Activated naive CD8-positive, alpha-beta T cell treated with anti-CD3 and anti-CD28 coated beads, Interleukin-2, amount 50 U/mL, for 16 hours (primary cell): ENCODE measurements at places on chromosomes 13 and 19.

GRCh38 chr13:40662866-40663265 lies 3.6 kb downstream of the FOXO1 start:
- no peak for DNase-seq

DNA sequence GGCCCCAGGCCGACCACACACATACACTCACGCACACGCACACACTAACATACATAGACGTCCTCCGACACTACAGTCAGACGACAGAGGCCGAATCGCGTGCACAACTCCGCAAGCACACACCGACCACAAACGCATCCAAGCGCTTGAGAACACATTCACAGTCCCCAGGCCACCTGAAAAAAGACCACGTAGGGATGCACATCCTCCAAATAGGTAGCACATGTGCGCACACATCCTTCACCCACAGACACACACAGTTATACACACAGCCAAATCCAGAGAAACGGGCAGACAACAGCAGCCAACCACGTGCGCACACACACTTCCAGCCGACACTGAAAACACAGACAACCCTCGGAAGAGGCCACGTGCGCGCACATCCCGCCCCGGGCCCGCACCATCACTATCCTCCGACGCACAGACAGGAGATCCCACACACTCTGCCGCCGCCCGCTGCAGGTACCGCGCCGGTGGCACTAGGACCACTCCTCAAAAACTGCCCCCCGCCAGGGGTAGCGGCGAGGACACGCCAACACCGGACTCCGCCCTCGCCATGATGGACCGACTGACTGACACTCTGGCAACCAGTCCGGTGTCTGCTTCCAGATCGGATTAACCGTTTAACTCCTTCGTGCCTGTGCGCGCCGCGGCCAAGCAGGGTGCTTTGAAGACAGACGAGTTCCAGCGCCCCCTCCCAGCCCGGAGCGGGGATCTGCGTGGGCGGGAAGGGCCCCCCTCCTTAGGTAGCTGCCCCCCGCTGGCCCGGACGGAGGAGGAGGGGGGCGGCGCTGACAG lies 493 bp upstream of the PDE4A start:
- no peak for DNase-seq

GRCh38 chr13:107832500-107833100 lies 382.7 kb downstream of the LIG4 start:
- DNase-seq: no peak

GRCh38 chr19:3285647-3286176 lies 61.3 kb downstream of the CELF5 start:
- DNase-seq: peak; percentile 28

DNA sequence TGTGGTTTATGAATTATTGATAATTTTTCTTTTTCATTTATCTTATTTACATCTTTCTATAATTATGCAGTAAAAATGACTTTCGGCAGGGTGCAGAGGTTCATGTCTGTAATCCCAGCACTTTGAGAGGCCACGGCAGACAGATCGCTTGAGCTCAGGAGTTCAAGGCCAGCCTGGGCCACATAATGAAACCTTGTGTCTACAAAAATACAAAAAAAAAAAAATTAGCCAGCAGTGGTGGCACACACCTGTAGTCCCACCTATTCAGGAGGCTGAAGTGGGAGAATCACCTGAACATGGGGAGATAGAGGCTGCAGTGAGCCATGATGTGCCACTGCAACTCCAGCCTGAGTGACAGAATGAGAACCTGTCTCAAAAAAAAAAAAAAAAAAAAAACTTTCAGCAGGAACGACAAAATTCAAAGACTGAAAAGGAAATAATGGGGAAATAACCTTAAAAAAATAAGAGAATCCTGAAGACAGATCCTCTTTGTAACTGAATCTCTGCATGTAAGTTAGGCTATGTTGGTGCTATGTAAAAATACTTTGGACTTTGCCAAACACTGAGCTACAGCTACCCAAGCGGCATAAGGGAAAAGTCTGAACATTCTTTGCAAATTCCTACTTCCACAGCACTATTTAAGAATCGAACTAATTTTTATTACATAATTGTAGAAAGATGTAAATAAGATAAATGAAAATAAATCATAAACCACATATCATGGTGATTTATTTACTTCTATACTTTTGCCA lies 36.7 kb upstream of the WDFY2 start:
- no peak for DNase-seq

- no peak for DNase-seq
Observed at GRCh38 chr13:109140054-109140453, 510.6 kb downstream of the MYO16 start.

GRCh38 chr13:25042151-25042865 lies 53.6 kb upstream of the PABPC3 start:
- no peak for DNase-seq

- no peak for DNase-seq
Observed at GRCh38 chr13:93740334-93740733, 513.7 kb downstream of the GPC6 start.

DNA sequence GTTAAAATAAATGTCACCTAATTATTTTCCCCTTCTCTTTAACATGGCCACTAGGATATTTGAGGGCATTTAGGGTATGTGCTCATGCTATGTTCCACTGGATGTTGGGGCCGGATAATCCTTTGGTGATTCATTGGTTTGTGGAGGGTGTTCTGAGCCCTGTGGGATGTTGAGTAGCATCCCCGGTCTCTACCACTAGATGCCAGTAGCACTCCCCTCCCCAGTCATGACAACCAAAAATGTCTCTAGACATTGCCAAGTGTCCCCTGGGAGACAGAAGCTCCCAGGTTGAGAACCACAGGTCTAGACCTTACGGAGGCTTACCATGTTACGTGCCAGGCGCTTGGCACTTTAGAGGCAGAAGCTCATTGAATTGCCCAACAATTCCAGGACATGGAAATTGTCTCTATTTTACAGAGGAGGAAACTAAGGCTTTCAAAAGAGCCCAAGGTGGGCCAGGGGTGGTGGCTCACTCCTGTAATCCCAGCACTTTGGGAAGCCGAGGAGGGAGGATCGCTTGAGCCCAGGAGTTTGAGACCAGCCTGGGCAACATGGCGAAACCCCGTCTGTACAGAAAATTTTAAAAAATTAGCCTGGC lies 14.1 kb downstream of the SHANK1 start:
- DNase-seq: no peak

GRCh38 chr19:49335071-49335783 lies at the start of gene CD37:
Gene CD37 (plus strand): TSS chr19:49335406. CDS start chr19:49335541, 135 bp downstream.
- no peak for DNase-seq

GRCh38 chr13:75123428-75123827 lies 358.5 kb downstream of the TBC1D4 start:
- no peak for DNase-seq

GRCh38 chr19:51905206-51905605 lies 389 bp upstream of the ZNF649 start:
- DNase-seq: no peak

GRCh38 chr19:6045108-6045507 lies 65.2 kb downstream of the RFX2 start:
- no peak for DNase-seq

GRCh38 chr19:16627193-16627927 lies 644 bp downstream of the MED26 start:
- DNase-seq: no peak

DNA sequence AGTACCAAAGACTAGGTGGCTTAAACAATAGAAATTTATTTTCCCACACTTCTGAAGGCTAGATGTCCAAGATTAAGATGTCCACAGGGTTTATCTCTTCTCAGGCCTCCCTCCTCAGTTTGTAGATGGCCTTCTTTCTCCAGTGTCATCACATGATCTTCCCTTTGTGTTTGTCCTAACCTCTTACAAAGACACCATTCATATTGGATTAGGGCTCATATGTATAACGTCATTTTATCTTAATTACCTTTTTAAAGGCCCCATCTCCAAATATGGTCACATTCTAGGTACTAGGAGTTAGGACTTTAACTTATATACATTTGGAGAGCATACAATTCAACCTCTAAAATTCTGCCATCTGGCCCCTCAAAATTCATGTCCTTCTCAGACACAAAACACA lies 34.3 kb downstream of the N4BP2L2 start:
- no peak for DNase-seq

DNA sequence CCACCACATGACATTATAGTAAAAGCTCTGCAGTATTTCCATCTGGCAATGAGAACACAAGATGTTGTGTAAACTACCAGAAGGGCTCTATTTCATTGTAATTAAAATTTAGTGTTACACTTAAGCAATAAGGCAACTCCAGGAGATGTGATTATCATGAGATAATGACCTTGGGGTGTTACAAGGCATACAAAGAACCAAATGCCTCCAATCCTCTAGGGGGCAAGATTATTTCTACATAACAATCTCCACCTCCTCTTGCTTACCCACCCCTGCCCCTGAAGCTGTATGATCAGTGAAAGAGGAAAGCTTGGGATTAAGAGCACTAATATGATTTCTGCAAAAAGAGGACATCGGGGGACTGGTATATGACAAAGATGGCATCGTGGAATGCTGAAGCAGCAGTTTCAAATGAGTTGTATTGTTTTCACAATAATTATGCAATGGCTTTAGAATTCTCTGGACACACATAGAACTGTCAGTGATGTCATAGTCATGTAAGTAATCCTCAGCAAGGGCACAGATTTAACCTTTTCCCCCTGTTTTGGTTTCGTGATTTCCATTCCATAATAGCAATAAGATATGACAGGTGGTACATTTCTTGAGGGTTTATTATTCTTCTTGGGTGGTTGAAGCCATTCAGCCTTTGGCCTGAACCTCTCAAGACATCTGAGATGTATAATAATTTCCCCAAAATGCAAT lies 295.3 kb downstream of the MZT1 start:
- DNase-seq: no peak

DNA sequence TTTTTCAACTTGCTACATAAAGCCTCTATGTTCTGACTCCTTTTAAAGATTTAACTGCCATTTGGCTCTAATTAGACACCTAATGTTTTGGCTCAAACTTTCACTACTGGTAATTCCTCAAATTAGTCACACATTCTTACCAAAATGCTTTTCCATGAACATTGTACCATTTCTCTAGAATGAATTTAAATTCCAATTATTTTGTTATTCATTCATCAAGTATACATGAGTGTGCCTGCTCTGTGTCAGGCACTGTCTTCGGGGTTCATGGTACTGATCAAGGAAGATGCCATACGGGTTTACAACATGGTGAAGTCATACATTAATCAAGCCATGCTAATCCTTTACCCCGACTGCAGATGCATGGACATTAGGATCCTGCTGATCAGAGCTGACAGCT lies 69.1 kb upstream of the POSTN start:
- DNase-seq: no peak

DNA sequence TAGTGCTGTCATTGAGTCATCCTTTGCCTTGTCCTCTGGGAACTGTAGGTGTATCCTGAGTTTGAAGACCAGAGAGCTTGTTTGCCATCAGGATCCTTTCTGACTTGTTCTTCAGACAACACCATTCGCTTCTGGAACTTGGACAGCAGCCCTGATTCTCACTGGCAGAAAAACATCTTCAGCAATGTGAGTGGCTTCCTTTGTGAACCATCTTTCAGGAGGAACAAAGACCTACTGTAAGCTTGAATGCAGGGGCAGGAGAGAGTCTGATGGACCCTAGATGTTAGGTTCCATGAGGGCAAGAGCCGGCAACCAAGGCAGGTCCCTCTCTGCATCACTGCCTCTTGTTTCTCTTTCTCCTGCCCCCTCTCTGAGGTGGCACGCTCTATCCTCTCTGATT lies 26.7 kb downstream of the WDR62 start:
- no peak for DNase-seq

DNA sequence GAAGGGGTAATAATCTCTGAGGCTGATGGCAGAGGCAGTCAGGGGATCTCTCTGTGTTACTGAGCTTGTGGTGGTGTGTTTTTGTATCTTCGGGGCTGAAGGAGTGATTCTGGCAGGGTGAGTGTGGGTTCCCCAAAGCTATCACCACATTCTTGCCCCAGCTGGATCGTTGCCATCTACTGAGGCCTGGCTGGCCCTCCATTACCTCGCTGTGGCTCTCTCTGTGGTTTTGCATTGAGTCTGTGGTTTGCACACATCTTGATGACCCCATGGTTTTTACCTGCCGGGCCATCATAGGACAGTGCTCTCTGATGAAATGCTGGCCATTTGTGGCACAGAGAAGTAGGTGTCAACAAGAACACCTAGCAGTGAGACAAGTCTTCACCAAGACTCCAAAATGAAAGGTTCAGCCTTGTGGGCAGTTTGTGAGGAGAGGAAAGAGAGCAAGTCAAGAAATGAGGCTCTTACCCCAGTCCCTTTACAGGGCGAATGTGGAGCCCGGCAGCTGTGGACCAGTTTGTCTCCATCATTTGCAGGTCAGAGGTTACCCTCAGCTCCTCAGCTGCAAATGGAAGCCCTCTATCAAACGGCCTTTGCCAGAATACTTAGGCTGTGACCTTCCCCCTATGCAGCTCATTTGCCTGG lies 69.0 kb upstream of the NPAS1 start:
- no peak for DNase-seq

DNA sequence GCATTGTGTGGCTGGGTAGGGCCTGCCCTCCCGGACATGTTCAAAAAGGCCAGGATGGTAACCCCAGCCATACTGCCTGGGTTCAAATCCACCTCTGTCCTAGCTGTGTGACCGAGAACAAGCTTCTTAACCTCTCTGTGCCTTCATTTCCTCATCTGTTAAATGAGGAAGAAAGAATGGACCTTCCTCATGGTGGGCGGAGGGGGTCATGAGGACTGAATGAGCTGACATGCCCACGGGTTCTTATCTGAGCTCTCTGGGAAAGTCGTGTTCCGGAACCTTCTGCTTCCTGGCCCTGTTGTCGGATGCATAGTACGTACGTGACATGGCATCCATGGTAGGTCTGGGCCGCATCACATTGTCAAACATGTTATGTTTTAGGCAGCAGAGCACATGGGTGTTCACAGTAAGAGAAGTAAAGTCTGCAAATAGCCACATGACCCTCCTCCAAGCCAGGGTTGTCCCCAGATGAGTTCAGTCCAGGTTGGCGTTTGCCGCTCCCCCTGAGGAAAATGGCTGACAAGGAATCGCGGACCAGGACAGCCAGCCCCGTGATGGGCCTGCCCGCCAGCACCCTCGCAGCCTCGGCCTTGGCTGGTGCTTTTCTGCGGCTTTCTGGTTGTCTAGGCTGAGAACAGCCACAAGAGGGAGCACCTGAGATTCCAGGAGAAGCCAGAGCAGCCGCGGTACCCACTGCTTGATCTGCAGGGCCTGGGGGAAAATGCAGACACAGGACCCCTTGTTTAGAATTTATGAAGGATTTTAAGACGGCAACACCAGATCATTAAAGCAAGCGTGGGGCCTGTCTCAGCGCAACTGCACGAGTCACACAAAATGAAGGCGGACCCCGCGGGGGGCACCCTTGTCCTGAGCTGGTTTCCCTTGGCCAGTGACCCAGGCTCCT lies 2.4 kb upstream of the NTN5 start:
- DNase-seq: peak; percentile 52

- no peak for DNase-seq
Observed at GRCh38 chr19:35592226-35592625, 6.3 kb downstream of the PMIS2 start.
